ENCODE measurements at places on chromosomes 12 and 14.
A peak's percentile ranks its signal among the peaks of the same experiment; 100 is the strongest.

DNA sequence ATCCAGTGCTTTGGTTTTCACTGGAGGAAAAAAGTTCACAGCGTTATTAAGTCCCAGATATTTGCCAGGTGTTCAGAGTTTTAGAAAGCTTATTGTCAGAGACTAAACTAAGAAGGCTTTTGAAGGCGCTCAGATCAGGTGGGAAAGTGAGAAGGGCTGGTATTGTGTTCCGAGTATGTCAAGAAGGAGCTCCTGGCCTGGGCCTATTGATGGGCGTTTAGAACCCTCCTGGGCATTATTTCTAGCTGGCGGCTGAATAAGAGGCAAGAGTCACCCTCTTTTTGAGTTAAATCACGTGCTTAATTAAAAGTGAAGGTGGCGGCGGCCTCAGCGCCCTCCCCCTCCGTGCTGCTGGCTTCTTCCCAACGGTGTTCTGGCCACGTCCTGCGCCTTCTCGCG, 20.9 kb upstream of the GNS start:
- DNase-seq: no peak

DNA sequence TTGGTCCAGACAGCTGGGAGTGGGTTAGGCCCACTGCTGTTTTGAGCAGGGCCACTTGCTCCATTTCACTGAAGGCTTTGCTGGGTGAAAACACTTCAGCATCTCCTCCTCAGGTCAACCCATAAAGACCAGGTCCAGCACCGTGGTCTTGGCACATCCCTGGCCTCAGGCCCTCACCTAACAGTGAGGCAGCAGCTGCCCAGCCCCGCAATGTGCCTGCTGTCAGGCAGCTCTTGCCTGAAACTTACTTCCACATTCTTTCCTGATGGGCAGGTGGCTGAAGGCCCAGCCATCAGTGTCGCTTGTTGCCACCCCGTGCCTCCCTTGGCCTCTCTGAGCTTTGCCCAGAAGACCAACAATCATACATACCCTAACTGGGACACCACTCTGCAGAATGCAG, 54.4 kb downstream of the ANAPC7 start:
- no peak for DNase-seq

- DNase-seq: no peak
Measured at GRCh38 chr14:65142429-65142828, 40.1 kb upstream of the MAX start.

- no peak for DNase-seq
Measured at GRCh38 chr14:100868621-100869370, 34.7 kb downstream of the RTL1 start.

- no peak for DNase-seq
Measured at GRCh38 chr12:61823102-61823501, 437.1 kb upstream of the USP15 start.

DNA sequence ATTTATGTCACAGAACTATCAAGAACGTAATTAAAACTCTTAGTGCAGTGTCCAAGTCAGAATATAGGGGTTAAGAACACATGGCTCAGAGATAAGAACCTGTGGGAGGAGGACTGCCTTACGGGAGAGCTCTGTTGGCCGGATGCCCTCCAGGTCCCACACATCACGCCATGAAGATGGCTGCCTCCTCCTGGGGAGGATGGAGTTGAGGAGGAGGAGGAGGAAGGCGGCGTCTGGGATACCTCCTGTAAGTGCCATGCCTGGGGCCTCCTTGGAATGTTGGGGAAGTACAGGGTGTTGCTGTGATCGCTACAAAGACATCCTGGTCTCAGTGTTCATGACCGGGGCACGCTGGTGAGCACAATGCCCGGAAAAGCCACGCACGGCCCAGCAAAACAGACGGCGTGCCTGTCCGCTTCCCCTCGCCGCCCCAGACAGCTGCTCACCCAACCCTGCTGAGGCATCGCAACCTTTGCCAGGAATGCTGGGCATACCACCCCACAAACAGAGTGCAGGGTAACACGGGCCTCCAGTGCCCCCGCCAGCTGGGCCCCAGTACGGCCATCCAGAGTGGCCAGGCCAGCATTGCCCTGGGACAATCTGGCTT, 28.7 kb upstream of the CD9 start:
- DNase-seq: no peak

DNA sequence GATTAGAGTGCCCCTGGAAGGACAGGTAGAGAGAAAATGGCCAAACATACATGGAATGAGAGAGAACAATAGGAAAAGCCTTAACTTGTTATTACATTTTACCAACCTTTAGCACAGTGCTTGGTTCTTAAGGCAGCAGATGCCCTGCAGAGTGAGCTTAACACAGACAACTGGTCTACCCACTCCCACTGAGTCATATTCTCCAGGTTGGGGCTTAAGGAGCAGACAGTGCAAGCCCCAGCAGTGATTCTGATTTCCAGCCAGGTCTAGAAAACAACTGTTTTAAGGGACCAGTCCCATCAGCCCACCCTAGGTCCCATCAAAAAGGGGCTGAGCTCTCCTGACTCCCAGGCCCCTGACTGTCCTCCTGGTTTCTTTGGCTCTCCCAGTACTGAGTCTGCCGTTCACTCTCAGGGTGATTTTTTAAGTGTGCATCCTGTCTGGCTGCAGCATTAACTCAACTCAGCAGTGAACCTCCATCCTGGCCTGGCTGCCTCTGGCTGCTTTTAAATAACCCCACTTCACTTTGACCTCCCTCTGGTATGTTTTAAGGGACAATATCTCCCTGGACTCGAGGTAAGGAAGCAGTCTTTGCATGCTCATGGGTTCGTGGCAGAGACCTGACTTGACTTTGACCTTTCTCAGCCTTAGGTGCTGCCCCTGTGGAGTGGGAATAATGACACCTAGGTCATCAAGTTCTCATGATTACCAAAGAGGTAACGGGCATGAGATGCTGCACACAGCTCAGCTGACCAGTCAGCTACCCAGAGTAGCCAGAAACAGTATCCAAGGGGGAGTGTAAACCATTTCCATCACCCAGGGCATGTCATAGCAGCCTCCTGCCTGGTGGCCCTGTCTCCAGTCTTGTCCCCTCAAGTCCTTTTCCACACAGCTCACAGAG, 210.7 kb upstream of the PWP1 start:
- no peak for DNase-seq

DNA sequence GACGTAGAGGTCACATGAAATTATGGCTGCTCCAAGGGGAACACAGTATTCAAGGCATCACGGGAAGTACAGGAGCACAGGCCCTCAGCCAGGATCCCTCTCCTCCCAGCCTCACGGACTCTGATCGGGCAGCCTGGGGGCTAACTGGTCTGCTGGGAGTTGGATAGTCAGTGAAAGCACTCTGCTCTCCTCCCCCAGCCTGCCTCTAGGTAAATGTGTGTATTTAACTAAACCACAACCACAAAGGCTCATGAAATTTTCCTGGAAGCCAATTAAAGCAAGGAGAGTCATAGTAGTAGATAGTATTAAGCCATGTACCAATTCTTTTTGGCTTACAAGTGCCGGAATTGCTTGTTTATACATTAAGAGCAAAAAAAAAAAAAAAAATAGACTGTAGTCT, 254.3 kb downstream of the MSRB3 start:
- peak; percentile 91 for DNase-seq

DNA sequence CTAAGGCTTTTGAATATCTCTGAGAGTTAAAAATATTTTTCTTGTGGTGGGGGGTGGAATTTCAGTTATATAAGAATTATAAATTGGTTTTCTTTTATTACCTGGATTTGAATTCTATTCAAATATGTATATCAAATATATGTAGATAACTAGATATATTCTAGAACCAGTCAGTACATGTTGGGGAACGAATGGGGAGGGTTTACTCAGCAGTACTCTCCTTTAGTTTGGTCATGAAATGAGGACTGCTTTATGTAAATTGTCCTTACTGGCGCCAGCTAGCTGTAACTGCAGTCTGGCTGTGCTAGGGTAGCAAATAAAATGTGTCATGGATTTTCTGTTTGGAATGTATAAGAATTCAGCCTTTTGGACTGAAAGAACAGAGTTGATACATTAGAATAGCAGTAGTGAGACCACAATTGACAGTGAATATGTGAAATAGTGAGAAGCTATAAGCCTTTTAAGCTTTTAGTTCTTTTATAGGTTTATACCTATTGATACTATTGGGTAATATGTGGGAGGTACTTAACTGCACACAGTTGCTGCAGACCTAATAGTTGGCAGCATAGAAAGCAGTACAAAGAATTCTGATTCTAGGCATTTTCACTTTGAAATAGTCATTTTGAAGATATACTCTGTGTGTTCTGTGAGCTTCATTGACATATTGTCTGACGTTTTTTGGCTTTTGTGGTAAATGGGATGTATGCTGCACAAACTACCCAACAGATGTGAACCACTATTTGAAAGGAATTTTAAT, 29.0 kb downstream of the ATF7IP start:
- DNase-seq: peak; percentile 83

GRCh38 chr14:39890026-39890425, 457.8 kb upstream of the FBXO33 start:
- no peak for DNase-seq

- DNase-seq: no peak
Measured at GRCh38 chr14:94307410-94307992, 14.4 kb upstream of the SERPINA10 start.
